ENCODE measurements at places on chromosomes 2 and 18.

DNA sequence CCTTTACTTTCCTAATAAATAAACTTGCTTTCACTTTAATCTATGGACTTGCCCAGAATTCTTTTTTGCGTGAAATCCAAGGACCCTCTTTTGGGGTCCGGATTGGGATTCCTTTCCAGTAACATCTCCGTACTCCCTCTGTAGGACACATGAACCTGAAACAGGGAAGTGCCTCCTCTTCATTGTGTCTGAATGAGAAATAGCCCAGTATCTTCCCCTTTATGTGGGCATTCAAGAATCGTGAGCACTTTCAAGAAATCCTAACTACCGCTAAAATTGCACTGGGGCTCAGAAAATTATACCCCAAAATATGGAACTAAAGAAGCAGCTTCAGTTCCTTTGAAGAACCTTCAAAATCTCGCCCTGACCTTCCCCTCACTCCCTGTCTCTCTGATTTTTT, 7.8 kb upstream of the POMC start:
- DNase-seq: no peak

DNA sequence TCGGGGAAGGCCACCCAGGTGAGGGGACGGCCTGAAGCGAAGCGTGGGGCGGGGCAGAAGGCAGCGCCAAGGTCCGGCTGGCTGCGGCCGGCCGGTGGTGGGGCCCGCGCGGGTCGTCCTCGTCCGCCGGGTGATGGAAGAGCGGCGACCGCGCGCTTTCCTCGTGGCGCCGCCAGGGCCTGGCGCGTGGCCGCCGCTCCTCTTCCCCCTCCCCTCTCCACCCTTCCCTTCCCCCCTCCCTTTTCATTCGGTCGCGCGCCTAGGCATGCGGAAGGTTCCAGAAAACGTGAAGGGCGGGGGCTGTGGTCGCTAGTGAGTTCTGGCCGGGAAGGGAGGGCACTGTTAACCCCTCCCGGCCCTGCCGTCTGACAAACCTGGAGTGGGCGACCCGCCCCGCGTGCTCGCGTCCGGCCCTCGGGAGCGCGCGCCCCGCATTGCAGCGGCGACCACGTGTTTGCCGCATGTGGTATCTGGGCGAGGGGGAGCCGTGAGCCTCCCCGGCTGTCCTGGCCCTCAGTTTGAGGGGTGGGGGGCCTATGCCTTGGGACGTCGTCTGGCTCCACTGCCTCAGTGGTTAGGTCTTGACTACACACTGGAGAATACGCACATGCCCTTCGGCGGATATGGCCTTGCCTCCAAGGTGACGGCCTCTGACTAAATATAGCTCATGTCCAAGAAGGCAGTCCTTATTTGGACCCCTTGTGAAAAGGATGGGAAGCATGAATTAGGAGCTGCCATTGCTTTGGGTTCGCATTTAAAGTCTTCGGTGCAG, 579 bp downstream of the MAT2A start:
- peak; percentile 35 for DNase-seq

DNA sequence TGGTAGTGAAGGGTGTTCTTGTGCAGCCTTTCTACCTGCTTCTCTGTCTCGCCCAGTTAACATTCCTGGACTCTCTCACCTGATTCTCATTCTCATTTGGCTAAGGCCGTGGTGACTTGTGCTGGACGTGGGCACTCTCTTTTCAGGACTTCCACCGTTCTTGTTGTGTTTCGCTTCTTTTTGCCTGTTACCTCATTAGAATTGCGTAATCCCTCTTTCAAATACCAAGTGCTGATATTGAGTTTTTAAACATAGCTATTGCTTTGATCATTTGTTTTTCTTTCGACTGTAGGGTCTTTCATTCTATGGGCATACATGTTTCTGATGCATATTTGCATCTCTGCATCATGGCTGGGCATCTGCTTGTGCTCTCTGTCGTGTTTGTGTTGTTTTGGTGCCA, 287.0 kb downstream of the ALPK2 start:
- DNase-seq: no peak

GRCh38 chr2:129759472-129760010, 219.9 kb upstream of the RAB6C start:
- DNase-seq: no peak

DNA sequence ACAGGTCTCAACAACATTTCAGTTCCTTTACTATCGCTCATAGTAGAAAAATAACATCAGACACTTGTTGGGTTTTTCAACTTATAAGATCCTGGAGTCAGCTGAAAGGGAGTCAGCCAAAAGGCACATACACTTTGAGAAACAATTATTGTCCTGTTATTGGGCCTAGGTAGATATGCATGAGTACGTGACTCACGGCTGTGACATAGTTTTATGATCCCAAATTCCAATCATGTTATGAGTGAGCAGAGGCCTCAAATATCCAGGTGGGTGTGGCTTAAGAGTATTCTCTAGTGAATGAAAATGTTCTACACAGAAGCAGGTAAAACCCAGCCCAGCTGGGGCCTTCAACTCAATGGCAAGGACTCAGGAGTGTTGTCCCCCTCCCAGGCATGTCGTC, 27.2 kb downstream of the SERPINB8 start:
- no peak for DNase-seq

DNA sequence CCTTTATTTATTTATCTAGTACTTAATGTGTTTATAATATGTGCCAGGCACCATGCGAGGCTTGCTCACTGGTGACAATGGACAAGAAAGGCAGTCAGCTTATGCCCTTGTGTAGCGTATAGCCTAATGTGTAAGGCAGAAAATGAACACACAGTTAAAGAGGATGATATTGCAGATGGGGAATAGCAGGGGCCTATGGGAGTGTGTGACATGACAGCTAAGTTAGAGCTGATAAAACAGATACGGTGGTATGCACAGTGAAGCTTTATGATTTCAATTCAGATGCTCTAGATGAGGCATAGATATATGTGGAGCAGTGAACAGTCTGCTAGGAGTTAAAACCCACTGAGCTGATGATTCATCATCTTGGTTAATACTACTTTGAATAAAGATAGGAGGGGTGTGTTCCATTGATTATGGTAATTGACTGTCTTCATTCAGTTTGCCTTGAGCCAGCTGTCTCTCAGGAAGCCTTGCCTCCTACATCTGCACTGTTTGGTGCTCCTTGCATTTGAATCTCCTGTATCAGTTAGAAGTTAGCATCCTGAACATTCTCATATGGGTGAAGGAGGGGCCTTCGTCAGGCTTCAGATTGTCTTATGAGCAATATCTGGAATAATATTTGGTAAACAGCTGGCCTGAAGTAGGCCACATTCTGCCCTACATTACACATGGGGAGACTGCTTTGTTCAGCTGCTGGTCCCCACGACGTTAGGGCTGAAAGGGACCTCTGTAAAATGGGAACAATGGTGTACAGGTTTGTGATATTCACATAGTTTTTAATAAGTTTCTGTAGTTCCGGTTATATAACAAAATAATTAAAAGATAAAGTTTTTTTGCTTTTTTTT, 13.2 kb downstream of the MAP4K4 start:
- no peak for DNase-seq

GRCh38 chr2:162242586-162243280, 512 bp downstream of the FAP start:
- no peak for DNase-seq

- DNase-seq: no peak
These were observed 101.5 kb upstream of the NEDD4L start for GRCh38 chr18:57942493-57942892.

DNA sequence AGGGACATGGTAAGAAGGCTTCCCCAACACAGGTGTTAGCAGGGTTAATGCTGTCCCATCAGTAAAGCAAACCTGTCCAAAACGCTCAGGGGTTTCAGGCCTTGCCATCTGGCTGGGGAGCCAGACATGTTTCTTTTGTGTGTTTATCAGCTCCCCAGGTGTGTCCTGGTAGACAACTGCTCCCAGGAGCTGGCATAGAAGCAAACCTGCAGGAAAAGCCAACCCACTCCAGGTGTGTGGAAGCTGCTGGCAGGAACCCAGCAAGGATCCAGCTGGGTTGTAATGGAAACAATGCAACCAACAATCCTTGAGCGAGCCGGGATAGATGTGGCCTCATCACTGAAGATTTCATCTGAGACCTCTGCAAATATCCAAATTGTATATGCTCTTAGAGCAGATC, 123.1 kb downstream of the RAB3GAP1 start:
- no peak for DNase-seq

GRCh38 chr2:100182494-100183361, 40.3 kb upstream of the AFF3 start:
- no peak for DNase-seq

- no peak for DNase-seq
These were observed 32.7 kb upstream of the DNMT3A start for GRCh38 chr2:25374411-25374810.

DNA sequence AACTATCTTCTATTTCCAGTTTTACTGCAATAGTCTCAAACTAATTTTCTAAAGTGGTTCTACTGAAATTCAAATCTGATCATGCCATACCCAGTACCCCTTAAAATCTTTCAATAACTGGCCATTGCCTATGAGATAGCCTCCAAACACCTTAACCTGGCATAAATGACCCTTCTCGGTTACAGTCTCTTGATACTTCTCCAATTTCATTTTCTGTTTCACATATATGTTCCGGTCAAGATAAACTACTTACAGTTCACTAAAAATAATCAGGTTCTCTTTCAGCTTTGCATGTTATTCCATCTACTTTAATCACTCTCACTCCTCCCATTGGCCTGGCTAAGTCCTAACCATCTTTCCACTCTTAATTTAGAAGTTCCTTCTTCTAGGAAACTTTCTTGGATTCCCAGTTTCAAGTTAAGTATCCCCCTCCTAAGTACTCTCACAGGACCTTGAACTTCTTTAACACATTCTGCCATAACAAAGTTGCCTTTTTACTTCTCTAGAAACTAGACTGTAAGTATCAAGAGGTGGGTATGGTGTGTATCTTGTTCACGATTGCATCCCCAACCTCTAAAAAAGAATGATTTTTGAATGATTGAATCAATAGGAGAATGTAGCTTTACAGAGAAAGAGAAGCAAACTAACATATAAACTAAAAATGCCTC, 110.2 kb upstream of the RBBP8 start:
- DNase-seq: no peak

- DNase-seq: no peak
These were observed 4.0 kb downstream of the DHRS9 start for GRCh38 chr2:169073211-169073962.

DNA sequence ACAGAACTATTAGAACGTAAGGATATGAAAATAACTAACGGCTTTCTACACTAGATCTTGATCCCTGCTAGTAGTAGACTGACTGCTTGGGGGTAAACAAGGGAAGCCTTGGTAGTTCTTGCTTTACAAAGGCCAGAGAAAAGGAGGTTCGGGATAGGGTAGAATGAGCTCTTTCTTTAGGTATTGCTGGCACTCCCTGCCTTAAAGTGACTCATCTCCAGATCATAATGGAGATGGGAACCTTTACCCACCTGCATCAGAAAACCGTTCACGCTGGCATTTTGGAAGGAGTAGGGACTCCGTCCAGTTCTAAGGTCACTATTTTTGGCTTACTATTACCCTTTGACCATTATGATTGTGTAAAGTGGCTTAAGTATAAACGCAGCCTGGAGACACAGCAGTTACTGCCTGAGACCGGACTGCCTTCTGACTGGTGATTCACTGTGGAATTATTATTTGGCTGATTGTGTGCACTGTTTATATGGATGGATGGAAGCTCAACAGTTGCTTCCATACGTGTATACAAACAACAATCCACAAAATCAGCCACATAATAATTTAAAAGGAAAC, 482.5 kb downstream of the STK39 start:
- DNase-seq: no peak

- DNase-seq: no peak
These were observed 257.7 kb downstream of the PTGR3 start for GRCh38 chr18:74951165-74951760.

DNA sequence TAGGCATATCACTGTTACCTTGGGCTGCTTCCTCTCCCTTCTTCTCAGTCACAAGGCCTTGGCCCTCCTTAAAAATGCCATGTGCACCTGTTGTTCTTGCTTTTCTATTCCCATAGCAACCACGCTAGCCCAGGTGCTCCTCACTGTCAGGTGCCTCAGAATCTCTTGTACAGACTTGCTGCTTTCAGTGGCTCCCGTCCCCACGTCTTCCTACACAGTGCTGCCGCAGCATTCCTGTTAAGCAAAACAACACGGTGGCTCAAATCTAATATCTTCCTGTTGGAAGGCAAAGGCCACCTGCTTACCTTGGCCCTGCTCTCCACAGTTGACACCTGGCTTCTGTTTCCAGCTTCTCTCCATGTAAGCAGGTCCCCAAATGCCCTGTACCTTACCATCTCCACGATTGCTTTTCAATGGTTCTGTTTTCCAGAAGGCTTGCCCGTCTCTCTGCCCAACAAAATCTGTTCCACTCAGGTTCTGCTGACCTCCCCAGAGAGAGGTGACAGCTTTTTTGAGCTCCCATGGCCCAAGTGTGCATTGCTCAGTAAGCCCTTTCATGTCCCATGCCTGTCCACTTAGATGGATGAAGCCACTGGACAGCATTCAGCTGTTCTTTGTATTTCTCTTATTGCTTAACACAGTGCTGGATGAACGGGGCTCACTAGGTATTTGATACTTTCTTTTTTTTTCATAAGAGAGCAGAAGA, 240.4 kb downstream of the PRKCE start:
- no peak for DNase-seq

DNA sequence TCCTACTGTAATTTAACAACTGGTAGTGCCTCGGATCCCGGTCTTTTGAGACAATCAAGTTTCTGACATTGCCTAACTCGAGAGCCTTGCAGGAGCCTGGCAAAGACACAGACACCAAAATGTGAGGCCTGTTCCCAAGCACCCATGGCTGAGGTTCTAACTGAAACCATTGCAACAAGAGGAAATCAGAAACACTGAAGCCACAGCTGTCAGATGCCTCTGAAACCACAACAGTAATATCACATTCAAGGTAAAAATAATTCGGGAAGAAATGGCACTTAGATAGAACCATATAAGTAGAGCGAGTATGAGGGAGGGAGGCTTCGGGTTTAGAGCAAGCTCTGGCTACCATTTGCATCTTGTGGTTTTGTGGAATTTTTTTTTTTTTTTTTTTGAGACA, 285.9 kb downstream of the FBXO15 start:
- DNase-seq: no peak

DNA sequence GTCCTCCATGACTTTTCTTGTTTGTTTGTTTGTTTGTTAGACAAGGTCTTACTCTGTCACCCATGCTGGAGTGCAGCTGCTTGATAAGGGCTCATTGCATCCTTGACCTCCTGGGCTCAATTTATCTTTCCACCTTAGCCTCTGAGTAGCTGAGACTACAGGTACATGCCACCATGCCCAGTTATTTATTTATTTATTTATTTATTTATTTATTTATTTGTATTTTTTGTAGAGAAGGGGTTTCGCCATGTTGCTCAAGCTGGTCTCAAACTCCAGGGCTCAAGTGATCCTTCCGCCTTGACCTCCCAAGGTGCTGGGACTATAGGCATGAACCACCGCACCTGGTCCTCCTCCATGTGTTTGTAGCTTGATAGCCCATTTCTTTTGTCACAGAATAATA, 37.9 kb downstream of the NBEAL1 start:
- no peak for DNase-seq

GRCh38 chr2:118835746-118836410, 11.6 kb downstream of the EN1 start:
- no peak for DNase-seq

Measured in stimulated activated CD8-positive, alpha-beta memory T cell treated with anti-CD3 and anti-CD28 coated beads, Interleukin-2, amount 100 ng/mL, for 1 hour (primary cell).